ENCODE measurements at places on chromosomes 1 and 21.
A peak's percentile ranks its signal among the peaks of the same experiment; 100 is the strongest.

- DNase-seq, result no peak
These were observed 640.9 kb downstream of the NPHP4 start for GRCh38 chr1:5351366-5351765.

DNA sequence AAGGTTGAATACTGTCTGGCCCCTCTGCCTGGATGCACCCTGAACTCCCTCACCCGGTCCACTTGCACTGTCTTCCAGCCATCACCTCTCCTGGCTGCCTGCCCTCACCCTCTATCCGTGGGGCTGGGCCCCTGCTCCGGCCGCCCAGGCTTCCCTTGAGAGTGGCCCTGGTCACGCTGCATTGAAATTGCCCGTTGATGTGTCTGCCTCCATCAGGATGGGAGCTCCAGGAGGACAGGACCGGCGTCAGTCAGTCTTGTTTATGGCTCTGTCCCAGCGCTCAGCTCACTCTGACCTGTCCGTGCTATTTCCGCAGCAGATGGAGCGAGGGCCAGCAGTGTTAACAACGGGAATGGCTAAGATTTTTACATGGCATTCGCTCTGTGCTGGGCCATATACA is 34.9 kb downstream of the FOXO6 start:
- DNase-seq, result no peak

DNA sequence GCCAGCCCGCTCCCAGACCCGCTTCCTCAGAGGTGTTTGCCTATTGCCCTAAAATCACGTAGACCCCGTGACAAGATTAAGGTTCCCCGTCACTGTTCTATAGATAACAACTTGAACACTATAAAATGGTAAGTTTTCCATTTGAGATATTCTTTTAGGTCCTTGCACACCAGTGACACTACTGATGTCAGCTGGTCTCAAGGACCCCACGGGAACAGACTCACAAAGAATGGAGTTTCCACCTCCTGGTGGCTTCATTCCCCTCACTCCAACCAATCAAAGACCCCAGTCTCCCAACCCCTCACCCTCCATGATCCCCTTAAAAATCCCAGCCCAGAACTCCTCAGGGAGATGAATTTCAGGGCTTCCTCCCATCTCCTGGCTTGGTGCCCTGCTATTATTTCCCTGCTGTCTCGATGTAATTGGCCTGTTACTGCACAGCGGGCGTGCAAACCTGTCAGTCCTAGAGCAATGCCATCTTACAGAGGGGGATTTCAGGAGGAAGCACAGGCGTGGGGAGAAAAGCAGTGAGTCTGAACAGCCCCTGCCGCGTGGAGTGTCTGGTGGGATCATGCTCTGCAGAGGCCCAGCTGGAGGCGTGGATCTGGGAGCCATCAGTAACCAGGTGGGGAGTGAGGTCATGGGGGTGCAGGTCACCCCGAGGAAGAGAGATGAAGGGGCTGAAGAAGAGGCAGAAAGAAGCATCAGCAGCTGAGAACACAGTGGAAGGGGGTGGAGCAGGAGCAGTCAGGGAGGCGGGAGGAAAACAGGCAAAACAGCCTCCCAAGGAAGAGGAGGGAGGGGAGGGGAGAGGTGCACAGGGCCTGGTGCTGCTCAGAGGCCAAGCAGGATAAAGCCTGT is 35.1 kb upstream of the LBR start:
- peak; percentile 43 for DNase-seq

DNA sequence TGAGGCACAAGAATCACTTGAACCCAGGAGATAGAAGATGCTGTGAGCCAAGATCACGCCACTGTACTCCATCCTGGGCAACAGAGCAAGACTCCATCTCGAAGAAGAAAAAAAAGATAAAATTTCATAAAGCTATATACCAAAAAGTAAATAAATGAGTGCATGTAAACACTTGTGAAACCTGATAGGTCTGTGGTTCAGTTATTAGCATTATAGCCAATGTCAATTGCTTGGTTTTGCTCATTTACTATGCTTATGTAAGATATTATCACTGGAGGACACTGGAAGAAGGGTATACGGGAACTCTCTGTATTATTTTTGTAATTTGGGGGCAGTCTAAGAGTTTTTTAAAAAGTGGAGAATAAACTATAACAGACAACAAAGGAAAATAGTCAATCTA is 17.7 kb upstream of the TAL1 start:
- DNase-seq, result no peak

GRCh38 chr1:1121611-1122077 is 5.8 kb upstream of the C1orf159 start:
- no peak for DNase-seq

- DNase-seq, result no peak
These were observed 23.3 kb downstream of the TTC34 start for GRCh38 chr1:2778220-2778592.

DNA sequence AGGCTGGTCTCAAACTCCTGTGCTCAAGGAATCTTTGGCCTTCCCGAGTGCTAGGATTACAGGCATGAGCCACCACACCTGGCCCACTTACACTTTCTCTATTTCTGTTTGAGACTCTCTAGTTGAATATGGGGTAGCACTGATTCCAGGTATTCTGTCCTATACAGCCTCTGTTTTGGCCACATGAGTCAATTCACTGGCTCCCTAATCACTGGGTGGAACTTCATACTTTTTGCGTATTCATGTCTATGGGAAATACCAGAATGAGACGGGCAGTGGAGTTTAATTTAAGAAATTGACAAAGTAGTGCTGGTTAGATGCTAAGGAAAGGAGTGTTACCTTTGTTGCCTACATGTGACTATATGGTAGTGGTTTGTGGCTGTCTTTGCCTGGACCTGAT is 35.5 kb downstream of the MACF1 start:
- DNase-seq, result no peak

DNA sequence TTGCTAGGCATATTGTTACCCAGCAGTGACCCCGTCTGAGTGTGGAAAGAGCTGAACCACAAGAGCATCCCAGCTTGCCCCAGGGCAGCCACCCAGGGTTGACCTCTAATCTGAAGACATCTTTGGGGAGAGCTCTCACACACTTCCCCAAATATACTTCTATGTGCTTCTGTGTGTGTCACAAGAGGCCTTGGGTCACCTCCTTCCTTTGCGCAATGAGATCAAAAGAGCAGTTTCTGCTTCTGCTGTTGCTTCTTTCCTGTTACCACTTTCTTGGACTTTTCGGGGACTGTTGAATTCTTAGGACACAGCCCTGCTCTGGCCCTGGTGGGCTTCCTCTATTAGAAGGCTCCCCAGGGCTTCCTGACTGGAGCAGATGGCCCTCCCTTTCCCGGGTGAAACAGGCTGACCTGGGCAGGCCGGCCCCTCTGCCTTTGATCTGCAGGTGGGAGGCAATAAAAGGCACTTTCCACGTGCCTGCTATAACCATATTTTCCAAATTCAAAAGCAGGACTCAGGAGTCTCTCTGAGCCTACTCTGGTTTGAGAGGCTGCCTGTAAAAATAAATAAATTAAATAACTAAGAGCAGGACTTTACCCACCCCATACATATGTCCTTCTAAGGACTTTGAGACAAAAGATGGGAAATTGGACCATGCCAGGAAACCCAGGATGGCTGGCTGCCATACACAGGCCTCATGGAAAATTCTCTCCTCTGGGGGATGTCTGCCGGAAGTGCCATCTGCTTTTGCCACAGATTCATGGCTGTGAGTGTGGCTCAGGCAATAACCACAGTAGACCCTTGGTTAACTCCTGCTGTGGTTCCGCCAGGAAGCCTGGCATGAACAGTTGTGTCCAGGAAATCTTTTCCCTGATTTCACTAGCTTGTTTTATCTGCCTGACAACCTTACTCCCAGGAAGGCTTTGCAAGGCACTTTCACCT is 28.3 kb upstream of the RCSD1 start:
- peak; percentile 66 for DNase-seq

- DNase-seq, result no peak
These were observed 2.7 kb downstream of the CDC14A start for GRCh38 chr1:100354971-100355394.

- no peak for DNase-seq
These were observed 111.4 kb upstream of the BMP8A start for GRCh38 chr1:39380036-39380435.

DNA sequence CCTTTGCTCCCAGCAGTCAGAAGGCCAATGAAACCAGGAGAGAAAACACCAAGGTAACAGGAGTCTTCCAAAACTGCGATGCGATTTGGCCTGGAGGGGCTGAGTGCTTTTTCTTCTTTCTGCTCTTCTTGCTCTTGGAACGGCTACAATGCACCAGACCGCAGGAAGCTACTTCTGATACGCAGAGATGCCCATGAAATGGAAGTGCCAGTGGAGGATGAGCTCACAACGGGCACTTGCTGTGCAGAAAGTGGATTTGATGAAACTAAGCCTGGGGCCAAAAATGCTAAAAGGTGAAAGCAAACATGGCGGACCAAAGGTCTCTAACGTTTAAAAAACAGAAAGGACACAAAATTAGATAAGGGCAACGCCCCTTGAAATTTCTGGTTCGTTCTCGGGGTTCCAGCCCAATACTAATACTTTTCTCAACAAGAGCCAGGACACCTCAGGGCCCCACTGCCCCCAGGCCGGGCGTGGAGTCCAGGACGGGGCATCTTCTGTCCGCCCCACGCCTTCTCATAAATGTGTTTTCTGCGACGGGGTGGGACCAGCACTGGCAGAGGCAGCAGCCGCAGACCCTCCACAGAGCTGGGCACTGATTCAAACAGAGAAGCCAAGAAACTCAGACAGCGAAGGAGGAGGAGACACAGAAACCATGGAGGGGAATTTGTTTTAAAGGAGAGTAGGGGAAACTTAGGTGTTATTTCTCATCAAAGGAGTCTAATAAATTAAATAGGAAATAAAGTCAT is 101.3 kb downstream of the CRYAA start:
- DNase-seq, result no peak

DNA sequence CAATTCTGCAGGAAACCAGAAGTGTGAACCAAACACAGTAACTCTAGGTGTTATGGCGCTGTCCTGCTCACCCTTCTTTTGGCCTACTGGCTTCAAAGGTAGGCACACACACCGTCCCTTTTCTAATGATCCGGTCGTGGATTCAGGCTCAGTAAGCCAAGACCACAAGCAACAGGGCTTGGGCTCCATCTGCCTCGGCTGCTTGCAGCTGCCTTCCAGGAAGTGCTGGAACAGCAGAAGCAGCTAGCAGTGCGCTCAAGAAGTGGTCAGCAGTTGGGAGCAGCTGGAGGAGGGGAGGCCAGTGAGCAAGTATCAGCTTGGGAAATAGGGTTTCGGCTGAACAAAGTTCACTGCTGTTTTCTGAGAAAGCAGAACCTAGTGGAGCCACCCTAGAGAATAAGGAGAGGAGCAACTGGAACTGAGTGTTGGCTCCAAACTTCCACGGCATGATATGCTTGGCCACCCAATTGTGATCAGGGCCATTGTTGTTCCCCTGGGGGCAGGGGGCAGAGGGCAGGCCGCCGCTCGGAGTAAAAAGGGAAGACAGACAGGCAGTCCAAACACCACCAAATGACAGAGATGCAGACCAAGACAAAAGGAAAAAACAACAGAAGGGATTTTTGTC is 173.4 kb downstream of the TOMM20 start:
- DNase-seq, result no peak

- DNase-seq, result no peak
These were observed 13.6 kb upstream of the LYPLAL1 start for GRCh38 chr1:219159946-219160645.

DNA sequence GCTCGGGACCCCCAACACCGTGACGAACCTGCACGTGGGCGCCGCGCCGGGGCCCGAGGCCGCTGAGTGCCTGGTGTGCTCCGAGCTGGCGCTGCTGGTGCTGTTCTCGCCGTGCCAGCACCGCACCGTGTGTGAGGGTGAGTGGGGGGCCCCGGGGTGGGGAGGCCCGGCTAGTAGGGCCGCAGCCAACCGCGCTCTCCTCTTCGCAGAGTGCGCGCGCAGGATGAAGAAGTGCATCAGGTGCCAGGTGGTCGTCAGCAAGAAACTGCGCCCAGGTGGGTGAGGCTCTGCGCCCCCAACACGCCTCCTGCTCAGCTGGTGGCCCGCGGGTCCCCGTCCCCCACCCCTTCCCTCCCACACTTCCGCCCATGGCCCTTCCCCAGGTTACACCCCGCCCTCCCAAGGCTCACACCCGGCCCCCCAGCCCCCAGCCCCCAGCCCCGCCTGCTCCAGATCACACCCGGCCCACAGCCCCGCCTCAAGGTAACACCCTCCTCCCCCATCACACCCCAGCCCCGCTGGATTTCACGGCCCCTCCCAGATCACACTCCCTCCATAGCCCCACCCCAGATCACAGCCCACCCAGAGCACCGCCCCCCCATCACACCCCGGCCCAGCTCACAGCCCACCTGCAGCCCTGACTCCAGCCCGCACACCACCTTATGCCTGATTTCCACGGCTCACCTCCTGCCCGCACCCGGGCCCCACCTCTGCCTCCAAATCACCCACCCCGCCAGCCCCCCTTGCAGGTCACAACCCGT is 2.4 kb upstream of the MMP23B start:
- no peak for DNase-seq

DNA sequence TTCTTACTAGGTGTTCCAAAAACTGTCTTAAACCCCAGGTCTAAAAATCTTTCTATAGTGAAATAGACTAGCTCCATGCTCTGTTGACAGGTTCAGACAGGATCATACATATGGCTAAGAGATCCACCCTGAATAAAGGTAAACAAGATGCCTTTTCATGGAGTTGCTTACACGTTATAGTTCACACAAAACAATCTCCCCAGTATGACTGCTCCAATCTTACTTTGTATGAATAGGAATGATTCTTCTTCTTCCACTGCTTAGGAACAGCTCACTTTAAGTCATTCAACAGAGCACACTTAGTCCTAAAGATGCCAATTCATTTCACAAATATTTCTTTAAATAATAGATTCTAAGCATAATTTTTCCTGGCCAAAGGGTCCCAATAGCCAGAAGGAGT is 16.0 kb downstream of the ELK4 start:
- no peak for DNase-seq

GRCh38 chr1:206909883-206910318 is 11.8 kb downstream of the FCMR start:
- no peak for DNase-seq

- no peak for DNase-seq
These were observed 71.0 kb downstream of the RALGPS2 start for GRCh38 chr1:178796013-178796412.

- DNase-seq, result no peak
These were observed 500.7 kb upstream of the NFIA start for GRCh38 chr1:60581455-60582220.

GRCh38 chr1:30683699-30684098 is 39.7 kb downstream of the MATN1 start:
- DNase-seq, result no peak

- DNase-seq, result peak; percentile 36
These were observed 96.1 kb downstream of the LACTBL1 start for GRCh38 chr1:22876359-22877111.
